ENCODE measurements at places on chromosomes 7 and 10.

GRCh38 chr7:109844362-109844761 is 1246.6 kb upstream of the LRRN3 start:
- no peak for DNase-seq

DNA sequence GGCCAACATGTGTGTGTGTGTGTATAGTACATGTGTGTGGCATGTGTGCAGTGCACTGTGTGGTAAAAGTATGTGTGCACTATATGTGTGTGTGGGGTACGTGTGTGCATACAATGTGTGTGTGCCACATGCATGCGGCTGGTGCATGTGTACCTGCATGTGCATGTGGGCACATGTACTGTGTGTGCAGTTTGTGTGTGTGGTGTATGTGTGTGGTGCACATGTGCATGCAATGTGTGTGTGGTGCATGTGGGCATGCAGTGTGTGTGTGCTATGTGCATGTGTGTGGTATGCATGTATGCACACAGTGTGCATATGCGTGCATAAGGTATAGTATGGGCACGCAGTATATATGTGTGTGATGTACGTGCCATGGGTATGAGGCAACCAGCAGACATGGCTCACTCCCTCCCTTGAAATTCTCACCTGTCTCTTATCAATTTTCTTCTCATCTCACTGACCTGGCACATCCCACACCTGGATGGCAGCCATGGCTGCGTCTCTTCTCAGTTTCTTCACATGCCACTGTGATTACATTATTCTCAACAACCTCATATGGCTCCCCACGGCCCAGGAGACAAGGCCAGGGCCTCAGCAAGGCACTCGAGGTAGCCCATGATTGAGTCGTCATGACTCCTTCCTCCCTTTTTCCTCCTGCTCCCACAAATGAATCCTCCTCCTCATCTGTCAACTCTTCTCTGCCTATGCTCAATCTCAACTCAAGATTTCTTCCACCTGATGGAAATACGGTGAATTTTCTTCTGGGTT is 57.0 kb downstream of the NUDCD3 start:
- no peak for DNase-seq

DNA sequence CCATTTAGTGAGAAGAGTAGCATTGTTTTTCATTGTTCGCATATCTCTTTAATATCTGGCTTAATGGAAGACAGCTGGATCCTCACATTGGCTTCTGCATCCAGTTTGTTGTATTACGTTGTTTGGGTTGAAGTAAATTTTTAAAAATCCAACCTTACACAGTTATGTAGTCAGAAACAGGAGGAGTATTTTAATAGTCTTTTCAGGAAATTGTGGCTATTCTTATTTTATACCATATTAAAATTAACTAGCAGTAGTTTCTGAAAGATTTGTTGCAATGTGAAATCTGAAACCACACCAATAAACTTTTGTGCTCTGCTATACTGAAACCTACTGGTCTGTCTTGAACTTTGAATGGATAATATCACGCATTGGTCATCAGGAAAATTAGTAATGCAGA is 27.9 kb downstream of the MYPN start:
- DNase-seq: no peak

DNA sequence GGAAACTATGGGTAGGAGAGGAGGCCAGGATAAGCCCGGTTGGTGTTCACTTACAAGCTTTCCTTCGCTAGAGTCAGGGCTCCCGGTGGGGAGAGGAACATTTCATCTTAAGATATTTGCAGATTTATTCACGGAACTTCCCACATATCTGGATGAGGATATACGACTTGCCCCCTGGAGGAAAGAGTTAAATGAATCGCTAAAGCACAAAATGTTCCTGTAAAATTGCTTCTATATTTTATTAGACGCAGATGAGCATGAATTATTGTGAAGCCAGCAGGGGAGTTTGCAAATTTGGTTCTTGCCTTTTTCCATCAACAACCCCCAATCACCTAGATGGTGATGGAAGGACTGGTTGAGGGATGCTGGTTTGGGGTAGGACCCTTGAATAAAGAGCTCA is 47.9 kb upstream of the BAIAP2L1 start:
- no peak for DNase-seq

GRCh38 chr7:46033592-46033991 is 112.5 kb upstream of the IGFBP3 start:
- DNase-seq: no peak

All from AG04450 (cell line).